ENCODE measurements at places on chromosomes 6 and 20.

- DNase-seq, result no peak
These were observed 330.5 kb downstream of the TFAP2A start for GRCh38 chr6:10084111-10084986.

GRCh38 chr6:116102873-116103272, 2.2 kb downstream of the NT5DC1 start:
- no peak for DNase-seq

DNA sequence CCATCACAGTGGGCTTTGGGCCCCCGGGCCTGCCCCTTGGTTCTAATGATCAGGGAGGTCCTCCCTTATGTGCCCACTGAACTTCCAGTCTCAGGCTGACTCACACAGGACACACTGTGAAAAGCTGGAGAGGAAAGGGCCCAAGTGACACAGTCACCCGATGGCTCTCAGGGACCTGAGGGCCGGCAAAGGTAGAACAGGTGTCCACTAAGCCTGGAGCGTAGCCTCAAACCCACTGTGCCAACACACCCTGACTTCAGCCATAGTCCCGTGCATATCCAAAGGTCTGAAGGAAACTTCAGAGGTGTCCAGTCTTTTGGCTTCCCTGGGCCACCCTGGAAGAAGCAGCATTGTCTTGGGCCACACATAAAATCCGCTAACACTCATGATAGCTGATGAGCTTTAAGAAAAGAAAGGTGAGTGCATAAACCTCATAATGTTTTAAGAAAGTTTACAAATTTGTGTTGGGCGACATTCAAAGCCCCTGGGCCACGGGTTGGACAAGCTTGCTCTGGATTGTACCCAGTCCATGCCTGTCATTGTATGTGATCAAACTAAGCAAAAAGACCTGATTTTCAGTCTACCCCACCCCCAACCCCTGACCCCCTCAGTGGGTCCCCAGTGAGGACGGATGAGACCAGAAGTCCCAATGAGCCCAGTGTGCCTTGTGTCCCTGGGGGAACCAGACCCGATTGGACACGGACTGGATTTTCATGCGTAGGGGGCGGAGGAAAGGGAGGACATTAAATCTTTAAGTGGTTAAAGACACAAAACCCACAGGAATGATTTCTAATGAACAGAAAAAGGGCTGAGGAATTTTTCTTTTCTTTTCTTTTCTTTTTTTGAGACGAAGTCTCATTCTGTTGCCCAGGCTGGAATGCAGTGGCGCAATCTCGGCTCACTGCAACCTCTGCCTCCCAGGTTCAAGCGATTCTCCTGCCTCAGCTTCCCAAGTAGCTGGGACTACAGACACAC, 6.1 kb downstream of the RAMACL start:
- no peak for DNase-seq

DNA sequence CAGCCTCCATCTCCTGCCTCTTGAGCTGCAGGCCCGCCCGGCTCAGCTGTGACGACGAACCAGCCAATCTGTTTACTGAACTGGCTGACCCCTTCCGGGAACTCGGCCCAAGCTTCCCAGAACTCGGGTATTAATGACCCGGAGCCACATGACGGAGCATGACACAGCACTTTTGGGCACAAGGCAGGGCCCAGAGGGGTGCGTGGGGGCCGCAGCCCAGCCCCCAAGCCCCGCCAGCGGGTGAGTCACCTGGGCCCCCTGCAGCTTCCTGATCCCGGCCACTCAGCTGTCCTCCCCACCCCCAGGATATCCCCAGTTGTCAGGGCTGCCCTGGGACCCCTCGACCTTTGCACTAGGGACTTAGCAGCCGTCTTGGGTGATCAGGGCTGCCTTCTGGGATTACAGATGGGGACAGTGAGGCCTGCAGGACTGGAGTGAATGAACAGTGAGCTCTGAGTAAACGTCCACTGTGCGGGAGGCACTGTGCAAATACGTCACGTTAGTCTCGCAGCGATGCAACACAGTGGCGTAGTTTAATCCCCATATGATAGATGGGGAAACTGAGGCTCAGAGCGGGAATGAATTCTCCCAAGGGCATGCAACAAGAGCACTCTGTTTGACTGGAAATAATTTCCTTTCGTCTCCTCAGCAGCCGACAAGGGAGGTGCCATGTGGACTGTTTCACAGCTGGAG, 102.1 kb downstream of the CEBPB start:
- peak; percentile 92 for DNase-seq

DNA sequence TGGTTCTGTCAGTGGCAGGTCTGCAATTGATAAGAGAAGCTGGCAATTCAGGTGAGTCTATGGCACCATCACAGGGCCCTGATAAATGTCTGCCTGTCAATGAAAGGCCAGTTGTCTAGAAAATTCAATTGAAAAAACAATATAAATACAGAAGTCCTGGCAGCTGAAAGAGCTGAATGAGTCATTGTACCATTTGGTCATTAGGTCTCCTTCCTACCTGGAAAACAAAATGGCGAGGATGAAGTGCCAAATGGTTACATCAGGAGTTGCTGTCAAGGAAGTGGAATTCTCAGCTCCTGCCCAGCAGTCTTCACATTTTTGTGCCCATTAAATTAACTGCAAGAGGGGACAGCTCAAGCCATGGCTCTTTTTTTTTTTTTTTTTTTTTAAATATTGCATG, 37.7 kb downstream of the PEX7 start:
- no peak for DNase-seq

- peak; percentile 55 for DNase-seq
These were observed 187.8 kb downstream of the SASH1 start for GRCh38 chr6:148530394-148530953.

DNA sequence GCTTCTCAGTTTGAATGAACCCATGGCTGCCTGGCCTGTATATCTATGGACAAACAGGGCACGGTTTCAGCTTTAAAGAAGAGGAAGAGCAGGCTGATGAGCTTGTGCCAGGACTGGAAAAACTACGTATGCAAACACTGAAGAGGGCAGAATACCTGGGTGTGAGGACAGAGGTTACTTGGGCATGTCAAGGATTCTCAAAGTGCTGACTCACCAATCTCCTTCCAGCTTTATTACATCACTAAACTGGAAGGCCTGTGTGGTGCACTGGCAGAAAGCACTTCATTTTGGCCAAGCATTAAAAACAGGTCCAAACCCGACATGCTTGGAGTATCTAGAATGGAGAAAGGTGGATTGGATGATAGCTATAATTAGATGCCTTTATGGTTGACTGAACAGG, 95.2 kb downstream of the GMPR start:
- peak; percentile 52 for DNase-seq

GRCh38 chr6:169794317-169795055, 43.1 kb downstream of the ERMARD start:
- no peak for DNase-seq

- no peak for DNase-seq
These were observed 11.2 kb downstream of the TFAP2D start for GRCh38 chr6:50724381-50725124.

DNA sequence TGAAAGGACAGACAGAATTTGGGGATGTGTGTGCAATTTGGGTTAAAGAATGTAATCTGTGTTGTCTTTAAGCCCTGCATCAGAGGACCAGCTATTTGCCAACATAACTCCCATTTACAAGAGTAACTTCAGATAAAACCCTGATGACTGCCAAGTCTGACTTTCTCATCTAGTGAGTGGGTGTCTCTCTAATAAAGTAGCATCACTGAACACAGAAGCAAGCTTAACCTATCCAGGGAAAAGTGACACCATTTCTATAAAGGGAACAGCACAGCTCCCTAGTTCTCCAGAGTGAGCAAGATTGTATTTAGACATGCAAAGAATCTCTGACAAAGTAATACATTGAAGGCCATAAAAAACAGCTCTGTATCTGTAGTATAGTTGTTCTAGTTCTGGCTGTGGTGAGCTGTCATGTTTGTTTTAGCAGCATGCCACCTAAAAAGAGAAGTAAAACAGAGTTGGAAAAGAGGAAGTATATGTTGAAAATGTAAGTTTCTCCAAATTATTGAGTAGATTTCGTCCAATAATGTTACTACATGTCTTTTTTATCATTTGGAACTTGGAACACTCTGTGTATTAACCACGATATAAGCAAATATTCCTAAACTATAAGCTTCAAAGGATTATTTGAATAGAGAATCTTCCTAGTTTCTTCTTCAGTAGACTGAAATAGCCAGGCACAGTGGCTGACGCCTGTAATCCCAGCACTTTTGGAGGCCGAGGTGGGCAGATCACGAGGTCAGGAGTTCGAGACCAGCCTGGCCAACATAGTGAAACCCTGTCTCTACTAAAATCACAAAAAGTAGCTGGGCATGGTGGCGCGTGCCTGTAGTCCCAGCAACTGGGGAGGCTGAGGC, 8.8 kb upstream of the PIM1 start:
- DNase-seq, result no peak

DNA sequence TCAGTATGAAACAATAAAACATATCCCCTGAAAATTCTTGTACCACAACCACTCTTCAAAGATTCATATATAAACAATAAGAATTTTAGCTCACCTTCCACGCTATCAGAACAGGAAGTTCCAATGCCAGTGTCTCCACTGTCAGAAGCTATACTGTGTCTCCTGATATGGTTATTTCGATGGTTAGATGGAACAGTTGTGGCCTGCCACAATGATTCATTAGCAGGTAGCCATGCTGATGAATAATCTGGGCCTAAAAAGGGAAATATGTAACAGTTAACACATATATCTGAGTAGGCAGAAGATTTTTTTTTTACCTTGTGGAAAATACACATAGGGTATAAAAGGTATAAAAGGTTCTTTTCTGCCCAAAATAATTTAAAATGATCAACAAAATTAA, 19.0 kb downstream of the CEP85L start:
- no peak for DNase-seq

GRCh38 chr20:23546435-23547144, 21.7 kb downstream of the CST9L start:
- no peak for DNase-seq

DNA sequence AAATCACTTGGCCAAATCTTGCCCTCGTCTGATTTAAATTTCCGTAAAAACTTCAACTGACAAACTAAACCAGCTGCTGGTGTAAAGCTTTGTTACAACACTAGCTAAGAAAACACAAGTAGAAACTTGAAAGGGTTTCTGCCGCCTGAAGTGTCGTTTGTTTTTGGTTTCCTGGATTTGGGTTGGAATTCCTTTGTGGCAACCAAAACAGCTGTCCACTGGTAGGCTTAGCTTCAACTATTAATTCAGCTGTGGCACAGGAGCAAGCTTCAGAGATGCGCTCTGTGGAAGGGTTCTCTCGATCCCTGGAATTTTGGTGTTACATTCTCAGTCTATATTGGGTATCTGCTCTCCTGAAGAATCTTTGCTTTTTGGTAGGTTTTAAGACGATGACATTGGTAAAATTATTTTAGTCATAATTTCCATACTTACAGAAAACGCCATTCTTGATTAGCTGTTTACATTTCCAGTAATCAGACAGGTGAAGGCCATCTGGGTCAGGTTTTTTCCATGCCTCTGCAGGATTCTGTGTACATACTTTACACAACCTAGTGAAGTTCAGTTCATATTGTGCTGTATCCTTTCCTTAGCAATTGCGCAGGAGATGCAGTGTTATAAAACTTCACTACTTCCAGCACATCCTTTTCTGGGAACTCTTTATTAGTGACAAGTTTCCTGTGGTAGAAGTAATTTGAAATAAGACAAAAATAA, 29.9 kb upstream of the SAMD3 start:
- DNase-seq, result no peak

GRCh38 chr20:20791664-20792568, 79.5 kb upstream of the RALGAPA2 start:
- DNase-seq, result no peak

DNA sequence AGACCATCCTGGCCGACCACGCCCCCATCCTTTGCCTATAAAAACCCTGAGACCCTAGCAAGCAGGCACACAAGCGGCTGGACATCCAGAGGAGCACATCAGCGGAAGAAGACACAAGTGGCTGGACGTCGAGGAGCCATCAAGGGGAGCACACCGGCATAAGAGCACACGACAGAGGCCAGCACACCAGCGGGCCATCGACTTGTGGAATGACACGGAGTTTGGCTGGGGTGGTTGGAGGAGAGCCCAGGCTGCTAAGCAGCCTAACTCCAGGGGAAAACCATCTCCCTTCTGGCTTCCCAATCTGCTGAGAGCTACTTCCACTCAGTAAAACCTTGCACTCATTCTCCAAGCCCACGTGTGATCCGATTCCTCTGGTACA, 44.8 kb upstream of the BCLAF1 start:
- no peak for DNase-seq

DNA sequence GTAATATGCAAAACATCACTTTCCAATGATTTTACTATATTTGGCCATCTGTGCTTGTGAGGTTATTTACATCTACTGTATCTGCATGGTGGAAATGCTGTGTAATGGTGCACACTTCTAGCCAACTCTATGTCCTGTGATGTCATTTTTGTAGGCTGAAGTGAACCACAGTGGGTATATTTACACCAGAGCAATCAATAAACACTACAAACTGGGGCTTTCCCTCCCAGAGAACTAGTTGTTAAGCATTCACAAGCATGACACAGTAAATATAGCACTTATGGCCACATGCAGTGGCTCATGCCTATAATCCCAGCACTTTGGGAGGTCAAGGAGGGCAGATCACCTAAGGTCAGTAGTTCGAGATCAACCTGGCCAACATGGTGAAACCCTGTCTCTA, 4.9 kb downstream of the SLC22A2 start:
- no peak for DNase-seq

- DNase-seq, result no peak
These were observed 298.3 kb downstream of the RNGTT start for GRCh38 chr6:88665131-88665530.

GRCh38 chr6:14472986-14473337, 355.4 kb downstream of the CD83 start:
- no peak for DNase-seq

DNA sequence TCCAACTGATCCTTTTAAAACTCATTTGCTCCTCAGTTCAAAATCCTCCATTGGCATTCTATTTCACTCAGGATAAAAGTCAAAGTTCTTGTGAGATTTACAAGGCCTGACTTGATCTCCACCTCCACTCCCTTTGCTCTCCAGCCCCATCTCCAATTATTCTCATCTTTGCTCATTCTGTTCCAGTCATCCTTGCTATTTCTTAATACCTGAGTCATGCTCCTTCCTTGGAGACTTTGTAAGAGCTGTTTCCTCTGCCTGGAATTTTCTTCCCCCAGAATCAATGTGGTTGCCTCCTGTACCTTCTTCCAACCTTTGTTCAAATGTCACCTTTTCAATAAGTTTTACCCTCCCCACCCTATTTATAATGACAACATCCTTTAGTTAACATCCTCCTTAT, 373.5 kb downstream of the HTR1B start:
- no peak for DNase-seq

DNA sequence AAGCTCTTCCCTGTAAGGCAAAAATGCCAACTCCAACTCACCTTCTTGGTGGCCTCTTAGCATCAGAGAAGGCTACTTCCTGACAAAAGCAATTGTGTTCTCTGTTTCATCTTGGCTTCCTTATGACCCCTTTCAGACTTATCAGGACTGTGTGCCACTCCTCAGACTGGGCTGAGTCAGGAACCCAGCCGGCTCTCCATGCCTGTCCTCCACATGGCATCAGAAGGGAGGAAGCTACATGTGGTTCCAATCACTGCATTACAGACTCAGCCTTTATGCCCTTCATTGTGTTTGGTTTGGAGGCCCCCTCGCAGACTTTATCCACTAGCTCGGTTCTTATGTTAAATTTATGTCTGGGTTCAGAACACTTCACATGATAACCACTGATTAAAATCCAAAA, 142.5 kb downstream of the SLC24A3 start:
- DNase-seq, result no peak

Data from A172 (cell line).